Hypothalamus (tissue), 51 donors: ENCODE measurements at places on chromosomes 11 and 22.

- DNase-seq = no peak
Observed at GRCh38 chr11:60477035-60477445, 15.5 kb upstream of the MS4A12 start.

GRCh38 chr11:66003291-66003690 lies 988 bp downstream of the BANF1 start:
- DNase-seq = no peak

DNA sequence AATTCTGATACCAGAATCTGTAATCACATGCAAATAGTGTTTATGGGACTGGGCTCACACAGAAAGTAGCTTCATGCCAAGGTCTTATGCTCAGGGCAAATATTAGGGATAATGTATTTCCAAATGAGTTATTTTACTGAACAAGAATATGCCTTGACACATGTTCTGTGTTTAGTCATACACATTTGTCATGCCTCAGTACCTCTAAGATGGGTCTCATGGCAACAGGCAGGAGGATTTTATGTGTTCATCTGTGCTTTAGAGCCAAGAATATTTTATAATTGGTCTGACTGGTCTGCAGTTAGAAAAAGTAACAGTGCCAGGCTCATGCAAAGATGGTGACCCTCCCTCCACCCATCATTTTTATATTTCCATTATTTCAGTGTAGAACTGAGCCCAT lies 49.1 kb downstream of the JAM3 start:
- no peak for DNase-seq

GRCh38 chr11:47234669-47235100 lies 13.9 kb downstream of the ACP2 start:
- no peak for DNase-seq
